ENCODE measurements at places on chromosomes 4 and X. TPM values are rescaled to one million over a fixed set of nuclear protein-coding genes. Genes with fewer than 3 reads are reported as not detected.

UGT8 gene
- total RNA-seq = 4.3 TPM

RENBP gene
- 19.0 TPM for total RNA-seq

LRP2BP gene
- 0.24 TPM for total RNA-seq

BLTP1 gene
- total RNA-seq = 41.1 TPM

HS3ST1 gene
- 0.87 TPM for total RNA-seq

CFAP99 gene
- not detected for total RNA-seq

RRAGB gene
- total RNA-seq = 67.5 TPM

SLC4A4 gene
- 0.58 TPM for total RNA-seq

GUCY1B1 gene
- total RNA-seq = 2.0 TPM

USP51 gene
- total RNA-seq = 0.92 TPM

SGCB gene
- total RNA-seq = 48.3 TPM

GRCh38 chrX:46967547-46967946 lies 55.3 kb downstream of the JADE3 start:
- DNase-seq = no peak

GRCh38 chr4:185312699-185313098 lies 83.0 kb downstream of the LRP2BP start:
- no peak for DNase-seq

- DNase-seq = no peak
These were observed 6.3 kb downstream of the EXOC1 start for GRCh38 chr4:55859711-55860110.

DNA sequence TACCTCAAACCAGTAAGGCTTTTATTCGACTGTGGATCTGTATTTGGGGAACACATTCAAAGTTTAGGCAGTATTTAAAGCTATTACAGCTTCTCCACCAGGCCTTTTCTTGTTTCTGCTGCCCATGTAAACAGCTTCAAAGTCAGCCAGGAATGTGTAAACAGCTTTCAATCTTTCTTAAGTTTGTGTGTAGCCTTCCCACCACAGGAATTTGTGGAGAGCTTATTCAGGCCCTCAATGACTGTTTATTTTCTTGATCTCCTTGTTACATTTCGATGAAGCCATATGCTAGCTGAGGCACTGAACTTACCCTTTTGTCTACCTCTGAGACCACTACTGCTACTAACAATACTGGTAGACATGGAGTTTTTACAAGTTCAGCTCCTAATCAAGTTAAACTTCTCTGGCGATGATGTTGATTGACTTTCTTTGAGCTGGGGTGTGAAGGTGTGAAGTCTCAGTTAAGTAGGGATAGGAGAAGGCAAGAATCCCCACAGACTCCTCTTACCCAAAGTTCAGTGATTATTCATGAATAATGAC lies 72.6 kb downstream of the NWD2 start:
- no peak for DNase-seq

DNA sequence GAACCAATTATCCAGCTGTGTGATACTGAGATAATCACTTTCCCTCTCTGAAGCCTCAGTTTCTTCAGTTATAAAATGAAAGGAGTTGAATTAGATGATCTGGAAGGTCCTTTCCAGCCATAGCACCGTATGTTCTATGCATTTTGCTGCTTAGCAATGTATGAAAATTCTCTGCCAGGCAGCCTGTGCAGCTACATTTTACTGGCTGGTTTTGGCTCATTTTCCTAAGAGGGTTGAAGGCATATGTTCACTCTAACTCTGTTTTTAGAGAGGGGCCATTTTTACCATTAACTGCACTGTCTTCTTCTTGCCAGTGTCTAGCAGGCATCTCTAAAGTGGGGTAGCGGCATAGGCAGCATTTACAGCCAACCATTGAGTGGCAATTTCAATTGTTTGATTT lies 26.1 kb downstream of the TRPC5 start:
- DNase-seq = no peak

DNA sequence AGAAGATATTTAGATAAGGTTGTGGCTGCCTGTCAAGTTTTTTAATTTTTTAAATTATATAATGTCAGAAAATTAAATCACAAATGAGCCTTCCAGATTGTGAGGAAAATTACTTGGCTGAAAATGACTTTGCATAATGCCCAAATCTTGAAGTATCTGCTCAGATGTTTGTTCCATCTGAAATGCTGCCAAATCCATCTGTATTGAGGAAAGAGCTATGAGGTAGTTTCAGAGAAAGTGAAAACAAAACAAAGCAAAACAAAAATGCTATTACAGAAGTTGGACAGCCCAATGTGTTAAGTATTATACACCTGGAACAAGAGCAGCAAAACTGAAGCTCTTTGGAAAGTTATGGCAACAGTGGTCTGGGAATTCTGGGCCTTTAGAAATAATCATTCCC lies 23.3 kb upstream of the GUCY1B1 start:
- DNase-seq = no peak

GRCh38 chr4:23322732-23323131 lies 567.1 kb downstream of the PPARGC1A start:
- DNase-seq = no peak

- DNase-seq = no peak
These were observed 38.6 kb upstream of the AADAT start for GRCh38 chr4:170128219-170128804.

- no peak for DNase-seq
These were observed 58.3 kb downstream of the INTS12 start for GRCh38 chr4:105650190-105650589.

DNA sequence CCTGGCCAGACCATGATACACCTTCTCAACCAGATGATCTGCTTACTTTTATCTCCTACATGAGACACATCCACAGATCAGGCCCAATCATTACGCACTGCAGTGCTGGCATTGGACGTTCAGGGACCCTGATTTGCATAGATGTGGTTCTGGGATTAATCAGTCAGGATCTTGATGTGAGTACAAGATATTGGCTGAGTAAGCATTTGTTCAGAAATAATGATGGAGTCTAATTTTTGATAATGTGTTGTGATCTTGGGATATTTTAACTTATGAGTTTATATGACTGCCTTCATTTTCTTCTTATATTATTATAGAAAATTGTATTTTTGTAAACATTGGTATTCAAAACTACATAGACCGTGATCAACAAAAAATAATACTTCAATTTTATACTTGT lies 39.4 kb downstream of the SLC10A6 start:
- no peak for DNase-seq

- no peak for DNase-seq
These were observed 68.9 kb downstream of the HTRA3 start for GRCh38 chr4:8338351-8338961.

DNA sequence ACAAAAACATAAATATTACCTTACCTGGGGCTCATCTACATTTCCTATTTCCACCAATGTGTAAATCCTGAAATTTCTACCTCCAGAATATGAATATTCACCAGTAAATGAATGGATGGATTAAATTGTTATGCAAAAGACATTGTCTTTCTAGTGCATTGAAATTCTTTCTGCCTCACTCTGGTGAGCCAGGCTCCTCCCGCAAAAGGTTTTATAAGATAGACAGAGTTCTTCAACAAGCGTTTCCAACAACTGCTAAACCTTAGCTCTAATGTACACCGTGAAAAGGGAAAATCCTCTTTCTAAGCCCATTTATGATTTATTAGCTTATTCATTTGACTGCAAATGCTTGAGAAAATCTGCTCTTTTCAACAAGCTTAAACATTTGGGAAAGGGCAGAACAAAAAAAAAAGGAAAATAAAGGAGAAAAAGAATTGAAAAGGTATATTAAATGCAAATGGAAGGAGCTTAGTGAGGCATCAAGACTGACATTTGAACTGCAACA lies 72.0 kb downstream of the LDB2 start:
- DNase-seq = no peak

DNA sequence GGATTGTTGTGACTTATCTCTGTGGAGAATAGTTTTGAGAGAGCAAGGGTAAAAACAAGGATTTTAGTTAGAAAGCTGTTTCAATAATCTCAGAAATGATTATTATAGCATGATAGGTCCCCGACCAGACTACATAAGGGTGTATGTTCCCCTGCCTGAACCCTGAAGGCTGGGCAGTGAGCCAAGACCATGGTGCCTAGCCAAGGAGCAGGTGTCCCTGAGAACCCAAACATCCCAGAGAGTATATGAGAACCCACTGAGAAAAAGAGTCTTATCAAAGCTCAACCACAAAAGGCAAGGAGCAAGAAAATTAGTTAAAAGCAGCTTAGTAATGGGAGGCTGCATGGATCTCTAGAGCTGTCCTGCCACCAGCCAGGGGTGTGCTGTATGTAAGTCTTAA lies 94.9 kb upstream of the UNC5C start:
- DNase-seq = no peak

GRCh38 chrX:96838537-96838936 lies 45.2 kb upstream of the RPA4 start:
- no peak for DNase-seq

- no peak for DNase-seq
These were observed 36.4 kb upstream of the MAMLD1 start for GRCh38 chrX:150326541-150327247.

Data from glomerular endothelial cell (primary cell).